ENCODE measurements at places on chromosomes 5 and 9.

DNA sequence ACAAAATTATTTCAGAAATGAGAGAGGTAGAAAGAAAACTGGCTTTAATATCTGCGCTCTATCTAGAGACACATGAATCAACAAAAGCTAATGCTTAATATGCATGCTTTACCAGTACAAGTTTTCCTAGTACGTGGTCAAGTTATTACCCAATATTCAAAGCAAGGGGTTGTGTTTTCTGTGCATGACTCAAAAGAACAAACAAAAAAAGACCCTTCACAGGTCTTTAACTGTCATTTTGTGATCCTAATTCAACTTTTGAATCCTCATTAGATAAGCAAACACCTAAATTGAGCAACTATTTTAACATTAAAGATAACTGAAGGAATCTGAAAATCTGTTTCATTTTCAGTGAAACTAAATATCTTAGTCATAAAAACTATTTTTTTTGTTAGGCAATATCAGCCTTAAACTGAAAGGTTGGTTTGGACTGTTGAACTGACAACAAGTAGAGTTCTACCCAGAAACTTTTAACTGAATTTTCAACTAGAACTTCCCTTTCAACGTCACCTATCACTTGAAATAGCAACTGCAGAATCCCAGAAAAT is 12.5 kb downstream of the ST8SIA4 start:
- no peak for DNase-seq

DNA sequence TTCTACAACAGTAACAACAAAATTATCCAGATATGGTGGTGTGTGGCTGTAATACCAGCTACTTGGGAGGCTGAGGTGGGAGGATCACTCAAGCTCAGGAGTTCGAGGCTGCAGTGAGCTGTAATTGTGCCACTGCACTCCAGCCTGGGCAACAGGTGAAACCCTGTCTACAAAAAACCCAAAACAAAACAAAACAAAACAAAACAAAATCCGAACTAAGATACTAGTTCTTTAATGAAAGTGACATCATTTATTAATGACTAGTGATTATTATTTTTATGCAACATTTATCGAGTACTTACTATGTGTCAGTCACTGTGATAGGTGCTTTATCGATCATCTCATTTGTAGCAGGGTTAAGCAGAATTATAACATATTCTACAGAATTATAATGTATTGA is 196.9 kb upstream of the GDNF start:
- no peak for DNase-seq

- DNase-seq, result no peak
Observed at GRCh38 chr9:132235894-132236661, 74.2 kb downstream of the NTNG2 start.

DNA sequence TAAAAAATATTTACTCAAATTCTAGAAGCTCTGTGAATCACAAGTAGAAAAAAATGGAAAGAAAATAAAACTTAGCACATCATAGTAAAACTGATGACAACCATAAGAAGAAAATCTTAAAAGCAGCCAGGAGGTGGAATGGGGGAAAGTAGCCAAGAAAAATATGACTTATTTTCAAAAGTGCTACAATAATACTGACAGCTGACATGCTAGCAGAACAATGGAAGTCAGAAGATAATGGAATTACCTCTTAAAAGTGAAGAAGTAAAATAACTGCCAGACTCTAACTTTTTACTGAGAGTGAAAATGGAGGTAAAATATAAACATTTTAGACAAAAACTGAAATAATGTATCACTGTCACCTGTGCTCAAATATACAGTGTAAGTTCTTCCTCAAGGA is 532.2 kb upstream of the SGCD start:
- no peak for DNase-seq

DNA sequence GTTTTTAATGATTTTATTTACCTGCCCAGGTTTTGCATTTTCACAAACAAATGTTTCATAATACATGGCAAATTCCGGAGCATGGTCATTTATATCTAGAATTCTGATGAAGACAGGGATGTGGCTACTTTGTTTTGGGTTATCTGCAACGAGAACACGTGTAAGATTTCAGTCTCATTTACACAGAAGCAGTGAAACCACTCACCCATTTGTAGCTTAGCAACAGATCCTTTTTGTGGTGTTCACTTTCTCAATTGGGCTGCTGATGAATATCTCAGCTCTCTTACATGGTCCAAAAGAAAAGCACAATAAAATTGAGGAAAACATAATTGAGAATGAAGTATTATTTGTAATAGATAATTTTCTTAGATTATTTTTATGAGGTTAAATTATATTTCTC is 148.6 kb downstream of the CDH9 start:
- no peak for DNase-seq

GRCh38 chr9:108290839-108291585 is 564.8 kb downstream of the ACTL7B start:
- no peak for DNase-seq

- DNase-seq, result no peak
Observed at GRCh38 chr5:155727512-155728145, 599.3 kb upstream of the SGCD start.

GRCh38 chr5:167579693-167580055 is 711.8 kb upstream of the WWC1 start:
- no peak for DNase-seq

GRCh38 chr5:66004216-66004615 is 77.8 kb downstream of the ERBIN start:
- no peak for DNase-seq

DNA sequence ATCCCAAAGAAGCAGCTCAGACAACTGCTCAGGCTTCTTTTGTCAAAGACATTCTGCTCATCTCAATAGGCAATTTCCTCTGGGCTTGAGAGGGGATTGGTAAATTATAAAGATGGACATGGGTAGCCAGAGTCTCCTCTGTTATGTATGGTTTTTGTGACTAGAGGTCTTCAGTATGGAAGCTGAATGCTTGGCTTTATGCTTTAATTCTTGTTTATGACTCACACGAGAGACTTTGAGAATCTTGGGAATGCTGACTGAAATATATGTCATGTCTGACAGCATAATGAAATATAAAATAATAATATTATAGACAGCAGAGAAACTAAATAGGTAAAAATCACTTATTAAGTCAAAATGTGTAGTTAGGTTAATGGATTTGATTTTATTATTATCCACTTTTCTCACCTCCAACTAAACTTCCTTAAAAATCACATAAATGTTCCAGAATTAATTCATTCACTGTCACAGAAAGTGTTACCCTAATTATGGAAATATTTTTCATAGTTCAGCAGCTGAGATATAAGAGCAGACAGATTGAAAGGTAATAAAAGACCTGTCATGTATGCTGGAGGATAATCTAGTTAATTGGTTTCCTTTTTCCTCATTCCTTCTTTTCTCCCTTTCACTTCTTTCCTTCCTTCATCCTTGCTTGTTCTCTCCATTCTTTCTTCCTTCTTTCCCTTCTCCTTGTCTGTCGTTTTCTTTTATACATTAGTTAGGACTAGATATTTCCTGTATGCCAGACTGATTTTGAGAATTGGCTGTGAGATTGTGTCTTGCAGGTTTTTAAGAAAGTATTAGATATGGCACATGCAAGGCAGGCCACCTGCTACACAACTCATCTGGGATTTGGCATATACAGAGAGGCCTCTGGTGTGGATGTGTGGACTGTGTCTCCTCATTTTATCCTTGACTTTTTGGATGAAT is 1866.1 kb upstream of the NUDT12 start:
- no peak for DNase-seq

DNA sequence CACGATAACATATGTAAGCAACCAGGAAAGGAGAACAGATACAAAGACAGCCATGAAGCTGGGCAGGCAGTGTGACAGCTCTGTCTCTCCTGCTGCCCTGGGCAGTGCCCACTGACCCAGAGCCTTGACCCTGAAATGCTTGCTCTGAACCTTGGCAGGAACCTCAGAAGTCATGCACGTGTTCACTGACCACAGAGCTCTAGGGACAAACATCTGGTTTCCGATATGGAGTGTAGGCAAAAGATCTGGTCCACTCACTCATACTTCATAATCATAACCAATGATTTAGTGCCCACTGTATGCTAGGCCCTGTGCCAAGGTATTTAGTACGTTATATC is 102.6 kb downstream of the FSTL4 start:
- DNase-seq, result no peak

DNA sequence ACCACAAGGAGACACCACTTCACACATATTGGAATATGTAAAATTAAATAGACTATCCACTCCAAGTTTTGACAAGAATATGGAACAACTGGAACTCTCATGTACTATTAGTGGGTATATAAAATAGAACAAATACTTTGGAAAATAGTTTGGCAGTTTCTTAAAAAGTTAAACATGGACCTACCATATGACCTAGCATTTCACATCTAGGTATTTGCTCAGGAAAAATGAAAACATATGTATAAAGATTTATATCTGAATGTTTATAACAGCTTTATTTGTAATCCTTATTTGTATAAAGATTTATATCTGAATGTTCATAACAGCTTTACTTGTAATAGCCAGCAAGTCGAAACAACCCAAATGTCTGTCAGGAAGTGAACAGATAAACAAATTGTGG is 49.2 kb downstream of the ERP44 start:
- DNase-seq, result no peak

DNA sequence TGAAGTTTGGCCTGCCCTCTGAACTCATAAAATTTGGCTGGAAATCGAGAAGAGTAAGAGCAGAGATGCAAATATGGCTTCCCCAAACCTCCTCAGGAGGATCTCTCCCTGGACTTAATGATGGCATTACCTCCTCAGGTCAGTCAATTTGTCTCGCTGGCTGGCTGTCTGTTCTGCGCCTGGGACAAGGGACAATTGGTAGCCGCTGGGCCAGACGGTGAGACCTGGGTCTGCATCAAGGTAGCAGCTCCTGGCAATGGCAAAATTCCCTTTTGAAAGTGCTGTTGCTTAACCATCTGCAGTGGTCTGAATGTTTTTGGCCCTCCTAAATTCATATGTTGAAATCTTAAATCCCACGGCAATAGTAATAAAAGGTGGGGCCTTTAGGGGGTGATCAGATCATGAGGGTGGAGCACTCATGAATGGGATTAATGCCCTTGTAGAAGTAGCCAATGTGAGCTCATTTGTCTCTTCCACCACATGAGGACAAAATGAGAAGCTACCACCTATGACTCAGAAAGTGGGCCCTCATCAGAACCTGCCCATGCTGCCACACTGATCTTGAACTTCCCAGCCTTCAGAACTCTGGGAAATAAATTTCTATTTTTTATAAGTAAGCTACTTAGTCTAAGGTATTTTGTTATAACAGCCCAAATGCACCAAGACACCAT is 439.3 kb upstream of the KLF4 start:
- DNase-seq, result no peak

GRCh38 chr9:95336281-95336680 is 18.8 kb upstream of the FANCC start:
- no peak for DNase-seq

DNA sequence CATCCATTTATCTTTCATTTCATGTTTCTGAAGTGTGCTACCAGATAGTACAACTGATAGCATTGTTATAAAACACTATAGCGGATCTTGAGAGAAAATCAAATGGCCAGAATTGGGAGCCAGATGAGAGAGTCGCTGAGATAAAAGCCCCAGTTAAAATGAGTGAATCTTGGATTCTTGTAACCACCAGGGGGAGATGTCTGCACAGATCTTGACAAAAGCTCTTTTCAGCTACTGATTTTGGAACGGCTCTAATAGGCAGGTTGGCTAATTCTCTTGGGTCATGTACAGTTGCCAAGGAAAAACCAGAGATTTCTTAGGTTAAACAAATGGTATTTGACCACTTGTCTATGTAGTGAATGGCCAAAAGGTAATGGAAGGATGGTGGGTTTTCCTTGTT is 21.7 kb downstream of the F2RL2 start:
- no peak for DNase-seq

GRCh38 chr9:20023961-20024571 is 235.2 kb upstream of the SLC24A2 start:
- DNase-seq, result no peak

DNA sequence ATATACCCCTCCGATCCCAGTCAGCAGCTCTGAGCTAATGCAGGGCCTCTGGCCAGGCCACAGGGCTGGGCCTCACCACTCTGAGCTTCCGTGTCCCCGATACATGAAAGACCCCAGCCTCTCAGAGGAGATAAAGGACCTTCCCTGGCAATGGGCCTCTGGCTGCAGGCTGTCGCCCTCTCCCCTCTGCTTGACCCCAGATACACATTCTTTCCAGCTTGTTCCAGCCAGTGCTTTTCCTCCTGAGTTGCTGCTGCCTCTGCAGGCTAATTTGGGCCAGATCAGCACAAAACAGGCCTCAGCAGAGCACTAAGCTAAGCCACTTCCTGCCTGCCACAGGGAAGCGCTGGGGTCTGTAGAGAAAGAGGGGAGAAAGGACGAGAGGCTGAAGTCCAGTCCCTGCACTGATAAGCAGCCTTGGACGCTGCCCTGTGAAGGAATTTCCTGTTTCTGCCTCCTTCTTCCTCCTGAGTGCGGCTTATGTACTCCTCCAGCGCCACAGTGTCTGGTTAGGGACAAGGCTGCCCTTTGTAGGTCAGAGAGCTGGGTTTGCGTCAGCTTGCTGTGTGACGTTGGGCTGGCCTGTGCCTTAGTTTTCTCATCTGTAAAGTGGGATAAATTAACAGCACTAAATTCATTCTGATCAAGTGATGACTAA is 73.0 kb upstream of the IL17B start:
- DNase-seq, result no peak

GRCh38 chr9:133189826-133190225 is 19.2 kb downstream of the OBP2B start:
- no peak for DNase-seq

GRCh38 chr5:20636686-20637085 is 648.7 kb upstream of the CDH18 start:
- DNase-seq, result no peak

- DNase-seq, result no peak
Observed at GRCh38 chr5:62343428-62343827, 37.4 kb downstream of the KIF2A start.

DNA sequence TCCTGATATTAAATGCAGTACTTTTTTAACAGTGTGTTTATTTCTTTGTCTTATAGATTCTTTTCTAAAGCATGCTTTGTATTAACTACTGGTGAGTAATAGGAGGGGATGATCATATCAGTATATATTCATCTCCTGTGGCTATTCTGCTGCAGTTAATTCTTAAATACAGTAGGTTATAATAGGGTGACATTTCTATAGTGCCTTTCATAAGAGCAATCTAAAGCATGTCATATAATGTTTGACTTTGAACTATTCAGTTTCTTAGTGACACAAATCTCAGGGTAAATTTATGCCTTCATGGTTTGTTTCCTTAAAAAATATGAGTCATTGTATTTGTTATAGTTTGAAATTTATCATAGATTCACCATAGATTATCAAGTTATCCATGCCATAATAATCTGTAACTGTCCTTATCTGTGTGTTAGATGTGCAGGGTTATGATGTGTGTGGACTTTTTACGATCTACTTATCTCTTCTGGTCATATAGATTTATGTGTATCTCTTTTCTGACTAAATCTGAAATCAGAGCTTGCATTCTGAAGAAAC is 1019.5 kb downstream of the NR2F1-AS1 start:
- no peak for DNase-seq

GRCh38 chr9:134052491-134052890 is 15.3 kb downstream of the BRD3 start:
- DNase-seq, result no peak

DNA sequence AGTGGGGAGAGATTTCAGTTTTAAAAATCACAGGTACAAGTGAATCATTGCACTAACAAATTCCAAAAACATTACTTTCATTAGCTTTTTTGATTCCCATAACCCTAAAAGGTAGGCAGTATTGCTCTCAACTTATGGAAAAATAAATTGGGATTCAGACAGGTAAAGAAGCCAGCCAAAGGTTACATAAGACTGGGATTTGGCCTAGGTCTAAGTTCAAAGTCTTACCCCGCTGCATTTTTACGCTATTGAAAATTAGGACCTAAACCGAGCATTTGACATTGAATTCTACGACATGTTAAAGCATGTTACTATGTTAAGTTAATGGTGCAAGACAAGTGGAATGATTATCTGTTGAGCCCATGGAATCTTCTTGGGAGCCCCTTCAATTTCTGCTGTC is 89.6 kb downstream of the ENC1 start:
- DNase-seq, result no peak
